Endothelial cell of coronary artery (primary cell): ENCODE measurements at places on chromosomes 1 and 21. TPM values are rescaled to one million over a fixed set of nuclear protein-coding genes. Genes with fewer than 3 reads are reported as not detected.

S100A7A gene
- total RNA-seq: not detected in 2 replicates

FCAMR gene
- not detected in 2 replicates for total RNA-seq

KRTAP21-3 gene
- total RNA-seq: not detected in 2 replicates

CA14 gene
- total RNA-seq: not detected in 2 replicates

RHD gene
- under 0.01 TPM in 1 of 2 replicates, not detected in the other for total RNA-seq

DMBX1 gene
- total RNA-seq: not detected in 2 replicates

TACSTD2 gene
- total RNA-seq: 0.18 and 13.5 TPM in 2 replicates

SLC44A5 gene
- 6.4 and 9.1 TPM in 2 replicates for total RNA-seq

LRRN2 gene
- not detected in 2 replicates for total RNA-seq

PADI1 gene
- 0.09 TPM in 1 of 2 replicates, not detected in the other for total RNA-seq

IL6R gene
- total RNA-seq: 2.9 and 3.1 TPM in 2 replicates

CYP4A11 gene
- total RNA-seq: not detected in 2 replicates

PTPN7 gene
- total RNA-seq: not detected in 2 replicates

ADAMTS5 gene
- total RNA-seq: under 0.01 TPM in 2 replicates

ZMYND12 gene
- 0.27 and 0.28 TPM in 2 replicates for total RNA-seq

TSPAN1 gene
- total RNA-seq: 0.45 and 0.56 TPM in 2 replicates

ST6GALNAC5 gene
- not detected in 2 replicates for total RNA-seq

CLDN17 gene
- total RNA-seq: not detected in 2 replicates

ZFP69 gene
- total RNA-seq: 1.9 and 3.7 TPM in 2 replicates
